ENCODE measurements at places on chromosomes 4 and X.
A peak's percentile ranks its signal among the peaks of the same experiment; 100 is the strongest.

DNA sequence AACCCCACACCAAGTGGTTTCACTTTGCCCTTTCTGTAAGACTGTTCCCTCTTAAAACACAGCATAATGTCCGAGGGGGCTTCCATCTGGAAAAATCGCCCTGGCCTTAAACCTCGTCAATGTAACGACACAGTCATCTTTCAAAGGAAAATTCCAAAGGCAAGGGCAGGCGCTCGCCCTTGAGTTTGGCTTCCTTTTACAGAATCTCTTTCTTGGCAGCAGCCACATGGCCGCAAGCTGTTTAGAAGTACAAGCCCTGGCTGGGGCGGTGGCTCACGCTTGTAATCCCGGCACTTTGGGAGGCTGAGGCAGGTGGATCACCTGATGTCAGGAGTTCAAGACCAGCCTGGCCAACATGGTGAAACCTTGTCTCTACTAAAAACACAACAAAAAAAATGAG, 27.1 kb upstream of the GRPEL1 start:
- DNase-seq, result peak; percentile 2

DNA sequence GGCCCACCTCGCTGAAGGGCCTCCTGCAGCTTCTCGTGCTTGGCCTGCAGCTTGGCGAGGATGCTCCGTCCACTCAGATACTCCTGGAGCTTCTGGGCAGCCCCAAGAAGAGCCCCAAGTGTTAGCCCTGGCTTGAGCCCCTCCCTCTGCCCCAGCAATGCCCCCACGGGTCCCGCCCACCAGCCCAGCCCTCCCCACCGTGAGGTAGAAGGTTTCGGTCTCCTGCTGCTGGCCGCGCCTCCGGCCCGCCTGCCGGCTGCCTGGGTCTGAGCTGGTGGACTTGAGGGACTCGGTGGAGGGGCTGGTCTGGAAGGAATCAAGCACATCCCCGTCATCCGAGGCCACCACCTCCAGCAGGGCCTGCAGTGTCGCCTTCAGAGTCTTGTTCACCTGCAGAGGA, 8.7 kb downstream of the AVPR2 start:
- DNase-seq, result no peak

- no peak for DNase-seq
Observed at GRCh38 chr4:62028745-62029144, 828.6 kb downstream of the ADGRL3 start.

DNA sequence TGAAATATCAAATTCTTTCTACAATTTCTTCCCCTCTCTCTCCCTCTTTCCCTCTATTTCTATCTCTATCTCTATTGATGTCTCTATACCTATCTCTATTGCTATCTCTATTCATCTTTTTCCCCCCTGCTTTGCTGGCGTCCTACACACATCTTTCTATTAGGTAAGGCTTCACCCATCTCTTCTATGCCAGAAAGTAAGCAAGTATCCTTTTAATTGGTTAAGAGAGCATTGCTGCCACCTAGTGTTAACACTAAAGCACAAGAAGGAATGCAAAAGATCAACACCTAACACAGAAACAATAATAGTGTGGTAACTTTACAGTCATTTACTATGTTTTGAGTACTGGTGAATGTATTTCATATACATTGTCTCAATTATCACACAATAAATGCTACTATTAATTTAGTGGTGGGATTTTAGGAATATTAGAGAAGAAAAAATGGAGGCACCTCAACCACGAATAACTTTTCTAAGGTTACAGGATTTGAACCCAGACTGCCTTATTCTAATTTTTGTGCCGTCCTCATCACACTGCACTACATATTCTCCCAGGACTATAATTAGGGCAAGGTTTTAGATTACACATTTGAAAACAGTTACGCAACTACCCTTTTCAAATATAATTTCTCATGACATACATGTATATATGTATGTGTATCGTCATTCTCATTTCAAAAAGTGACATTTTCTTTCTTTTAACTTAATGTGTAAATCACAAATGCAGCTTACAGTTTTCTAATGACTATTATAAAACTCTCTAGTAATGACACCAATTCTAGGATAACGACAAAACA, 3.7 kb upstream of the C4orf36 start:
- peak; percentile 77 for DNase-seq

GRCh38 chr4:1152290-1152689, 20.1 kb downstream of the SPON2 start:
- DNase-seq, result no peak

- DNase-seq, result no peak
Observed at GRCh38 chr4:139887376-139887802, 221.8 kb downstream of the MGST2 start.

GRCh38 chrX:39985551-39985950, 112.2 kb downstream of the BCOR start:
- no peak for DNase-seq

DNA sequence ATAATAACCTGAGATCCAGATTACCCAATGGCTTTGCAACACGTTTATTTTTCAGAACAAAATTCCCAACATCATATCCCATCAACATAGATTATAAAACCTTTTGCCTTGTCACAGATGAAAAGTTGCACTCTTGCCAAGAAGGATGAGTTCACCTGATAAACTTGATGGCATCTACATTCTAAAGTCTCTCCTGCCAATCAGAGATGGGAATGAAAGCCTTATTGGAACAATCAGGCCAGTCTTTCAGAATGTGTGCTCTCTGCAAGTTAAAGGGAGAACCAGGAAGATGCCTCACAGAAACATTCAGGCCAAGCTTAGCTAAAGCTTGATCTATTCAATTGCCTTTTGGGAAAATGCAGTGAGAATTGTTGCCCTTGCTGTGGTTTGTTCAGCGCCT, 1.3 kb downstream of the LPAR4 start:
- DNase-seq, result no peak

DNA sequence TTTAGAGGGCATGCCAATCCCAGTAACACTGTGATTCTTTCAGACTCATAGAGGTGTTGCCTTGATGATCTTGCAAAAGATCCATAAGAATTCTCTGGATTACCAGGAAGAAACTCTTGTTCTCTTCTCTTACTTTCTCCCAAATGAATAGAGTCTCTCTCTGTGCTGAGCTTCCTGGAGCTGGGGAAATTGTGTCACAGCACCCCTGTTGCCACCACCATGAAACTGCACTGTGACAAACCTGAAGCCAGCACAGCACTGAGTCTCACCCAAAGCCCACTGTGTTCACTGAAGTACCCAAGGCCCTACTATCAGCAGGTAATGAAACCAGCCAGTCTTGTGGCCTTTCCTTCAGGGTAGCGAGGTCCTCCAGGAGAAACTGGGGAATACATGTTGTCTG, 332.7 kb upstream of the FGF16 start:
- no peak for DNase-seq

All from midbrain (tissue), 1 donor.